ENCODE measurements at places on chromosomes 2 and 18.

- no peak for DNase-seq
These were observed 243.5 kb downstream of the STK39 start for GRCh38 chr2:168003876-168004275.

GRCh38 chr18:9855681-9856080 is 30.1 kb upstream of the TXNDC2 start:
- DNase-seq: no peak

DNA sequence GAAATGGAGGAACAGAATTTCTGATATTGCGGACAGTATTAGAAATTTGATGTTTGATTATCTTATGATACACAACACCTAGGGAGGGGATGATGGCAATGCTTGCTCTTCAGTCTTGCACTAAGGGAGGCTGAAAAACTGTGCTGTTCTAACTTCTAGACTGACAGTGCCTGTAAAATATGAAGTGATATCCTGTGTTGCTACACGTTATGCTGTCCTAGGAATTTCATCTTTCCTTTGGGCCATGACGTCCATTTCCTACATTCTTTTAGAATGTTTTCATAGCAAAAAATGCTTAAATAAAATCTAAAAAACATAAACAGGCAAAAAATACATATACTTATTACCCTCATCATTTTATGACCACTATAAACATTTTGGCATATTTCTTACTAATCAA is 55.3 kb downstream of the OSBPL1A start:
- DNase-seq: no peak

- no peak for DNase-seq
These were observed 62.6 kb downstream of the CIB4 start for GRCh38 chr2:26578581-26578980.

DNA sequence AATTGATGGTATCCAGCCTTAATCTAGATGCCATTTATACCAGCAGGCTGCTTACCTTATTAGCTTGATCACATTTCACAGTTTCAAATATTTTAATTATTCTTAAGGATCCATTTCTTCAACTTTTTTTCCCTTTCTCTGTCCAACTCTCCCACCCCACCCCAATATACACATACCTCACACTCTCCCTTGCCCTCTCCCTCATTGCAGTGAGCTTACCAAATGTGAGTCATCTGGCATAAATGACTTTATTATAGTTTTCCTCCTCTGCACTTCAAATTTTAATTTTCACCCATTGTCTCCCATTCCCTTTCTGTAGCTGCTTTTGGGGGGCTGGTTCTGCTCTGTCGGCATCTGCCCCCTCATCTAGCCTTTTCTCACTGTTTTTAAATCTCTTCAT is 12.9 kb downstream of the HTR2B start:
- DNase-seq: no peak

DNA sequence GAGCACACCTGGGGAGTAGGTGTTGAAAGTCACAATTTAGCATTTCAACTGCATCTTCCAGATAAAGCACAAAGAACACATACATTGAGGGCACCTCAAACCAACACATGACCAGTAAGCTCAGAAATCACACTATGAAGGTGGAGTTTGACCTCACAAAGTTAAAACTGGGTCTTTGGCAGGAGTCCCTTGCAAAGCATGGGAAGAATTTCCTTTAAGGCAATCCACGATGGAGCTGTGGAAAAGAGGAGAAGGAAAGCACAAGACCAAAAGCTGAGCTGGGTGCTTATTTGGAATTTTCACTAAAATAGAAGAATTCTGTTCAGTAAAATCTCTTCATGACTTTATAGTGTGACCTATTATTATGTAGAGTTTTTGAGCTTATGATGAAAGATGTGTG is 212.9 kb upstream of the APCDD1 start:
- no peak for DNase-seq

GRCh38 chr2:63614983-63615945 is 26.5 kb downstream of the MDH1 start:
- no peak for DNase-seq

- no peak for DNase-seq
These were observed 38.7 kb downstream of the PLEKHB2 start for GRCh38 chr2:131143803-131144202.

- DNase-seq: no peak
These were observed 38.5 kb upstream of the ZNF396 start for GRCh38 chr18:35415511-35416073.

GRCh38 chr18:58323866-58324762 is 280.1 kb downstream of the NEDD4L start:
- DNase-seq: peak; percentile 60

DNA sequence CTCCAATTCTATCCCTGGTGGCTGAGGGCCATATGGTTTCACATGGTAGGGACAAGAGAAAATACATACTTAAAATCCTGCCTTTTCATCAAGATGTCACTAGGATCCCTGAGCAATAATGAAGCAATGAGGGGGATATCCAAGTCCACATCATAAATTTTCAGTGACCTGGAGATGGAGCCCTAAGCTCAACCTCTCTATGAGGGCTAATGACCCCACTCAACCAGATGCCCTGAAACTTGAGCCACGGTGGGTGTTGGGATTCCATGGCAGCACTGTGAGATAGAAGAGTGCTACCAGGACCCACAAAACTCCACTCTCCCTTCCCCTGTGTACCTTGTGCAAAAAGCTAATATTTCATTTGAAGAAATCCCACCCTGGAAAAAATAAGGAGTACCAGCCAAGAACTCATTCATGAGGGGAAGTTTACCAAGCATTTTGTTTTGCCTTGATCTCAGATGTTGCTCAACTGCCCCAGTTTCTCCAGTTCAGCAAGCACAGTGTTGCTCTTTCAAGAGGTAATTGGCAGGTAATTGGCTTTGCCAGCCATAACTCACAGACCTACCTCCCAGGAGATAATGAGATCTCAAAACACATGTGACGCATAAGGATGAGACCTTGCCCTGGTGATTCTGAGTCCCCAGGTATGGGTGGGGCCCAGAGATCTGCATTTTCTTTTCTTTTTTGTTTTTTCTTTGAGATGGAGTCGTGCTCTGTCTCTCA is 51.0 kb upstream of the TTC39C start:
- no peak for DNase-seq

GRCh38 chr2:127397568-127398238 is 9.9 kb upstream of the MAP3K2 start:
- no peak for DNase-seq

- DNase-seq: no peak
These were observed 535.2 kb downstream of the METTL4 start for GRCh38 chr18:2036086-2036485.

GRCh38 chr18:21735452-21736015 is 5.1 kb upstream of the MIB1 start:
- DNase-seq: no peak

DNA sequence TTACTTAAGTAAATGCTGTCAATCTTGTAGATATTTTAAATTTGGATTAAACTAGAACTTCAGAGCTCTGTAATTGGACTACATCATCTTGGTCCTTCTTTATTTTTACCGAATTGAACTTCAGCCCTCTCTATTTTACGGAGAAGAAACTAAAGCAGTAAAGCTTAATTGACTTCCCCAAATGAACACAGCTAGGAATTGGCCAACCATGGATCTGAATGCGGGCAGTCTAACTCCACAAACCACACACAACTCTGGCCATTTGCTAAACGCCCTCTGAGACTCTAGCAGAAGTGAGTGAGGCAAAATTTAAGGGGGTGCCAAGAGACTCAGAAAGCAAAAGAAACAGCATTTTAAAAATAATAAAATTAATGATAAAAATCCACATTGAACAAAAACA is 86.3 kb upstream of the KCTD1 start:
- DNase-seq: no peak

- no peak for DNase-seq
These were observed 16.2 kb upstream of the BBS5 start for GRCh38 chr2:169462896-169463695.

- DNase-seq: no peak
These were observed 199.6 kb downstream of the PHLPP1 start for GRCh38 chr18:62914871-62915392.

- DNase-seq: no peak
These were observed 3.7 kb upstream of the CRIM1 start for GRCh38 chr2:36351736-36352349.

- DNase-seq: no peak
These were observed 47.8 kb upstream of the MAP4K3 start for GRCh38 chr2:39484620-39485495.

DNA sequence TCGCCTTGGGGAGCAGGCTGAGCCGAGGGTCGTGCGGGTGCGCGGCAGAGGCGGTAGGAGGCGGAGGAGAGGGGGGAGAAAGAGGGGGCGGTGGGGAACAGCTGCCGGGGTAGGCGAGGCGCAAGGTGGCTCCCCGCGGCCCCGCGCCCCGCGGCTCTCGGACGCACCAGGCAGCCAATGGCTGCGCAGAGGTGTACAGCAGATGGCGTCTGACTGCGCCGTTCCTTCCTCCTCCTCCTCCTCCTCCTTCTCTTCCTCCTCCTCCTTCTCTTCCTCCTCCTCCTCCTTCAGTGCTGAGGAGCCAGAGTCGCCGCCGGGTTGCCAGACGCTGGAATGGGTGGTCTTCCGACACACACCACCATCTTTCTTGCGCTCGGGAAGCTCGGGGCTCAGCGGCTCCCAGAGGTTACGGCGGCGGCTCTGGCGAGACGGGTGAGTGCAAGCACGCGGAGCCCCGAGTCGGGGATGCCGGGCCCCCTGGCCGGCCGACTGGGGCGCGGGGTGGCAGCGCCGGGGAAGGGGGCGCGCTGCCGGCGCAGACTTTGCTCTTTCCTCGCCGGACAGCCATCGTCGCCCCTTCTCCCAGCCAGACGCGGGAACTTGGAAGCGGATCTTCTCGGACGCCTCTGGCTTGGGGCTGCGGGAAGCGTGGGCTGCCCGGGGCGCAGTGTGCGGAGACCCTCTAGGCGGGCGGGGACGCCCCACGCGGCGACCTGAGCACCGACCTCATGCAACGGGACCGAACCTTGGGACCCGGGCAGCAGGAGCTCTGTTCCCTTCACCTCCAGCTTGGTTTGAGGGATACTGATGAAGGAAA is at the start of gene THSD7B:
Gene THSD7B, plus strand, starts transcription at position 290 of the 817 bp plus-strand sequence. CDS start 116,634 bp downstream, outside the sequence.
- peak; percentile 30 for DNase-seq

- no peak for DNase-seq
These were observed 88.9 kb upstream of the BCL2L11 start for GRCh38 chr2:111031546-111032478.

DNA sequence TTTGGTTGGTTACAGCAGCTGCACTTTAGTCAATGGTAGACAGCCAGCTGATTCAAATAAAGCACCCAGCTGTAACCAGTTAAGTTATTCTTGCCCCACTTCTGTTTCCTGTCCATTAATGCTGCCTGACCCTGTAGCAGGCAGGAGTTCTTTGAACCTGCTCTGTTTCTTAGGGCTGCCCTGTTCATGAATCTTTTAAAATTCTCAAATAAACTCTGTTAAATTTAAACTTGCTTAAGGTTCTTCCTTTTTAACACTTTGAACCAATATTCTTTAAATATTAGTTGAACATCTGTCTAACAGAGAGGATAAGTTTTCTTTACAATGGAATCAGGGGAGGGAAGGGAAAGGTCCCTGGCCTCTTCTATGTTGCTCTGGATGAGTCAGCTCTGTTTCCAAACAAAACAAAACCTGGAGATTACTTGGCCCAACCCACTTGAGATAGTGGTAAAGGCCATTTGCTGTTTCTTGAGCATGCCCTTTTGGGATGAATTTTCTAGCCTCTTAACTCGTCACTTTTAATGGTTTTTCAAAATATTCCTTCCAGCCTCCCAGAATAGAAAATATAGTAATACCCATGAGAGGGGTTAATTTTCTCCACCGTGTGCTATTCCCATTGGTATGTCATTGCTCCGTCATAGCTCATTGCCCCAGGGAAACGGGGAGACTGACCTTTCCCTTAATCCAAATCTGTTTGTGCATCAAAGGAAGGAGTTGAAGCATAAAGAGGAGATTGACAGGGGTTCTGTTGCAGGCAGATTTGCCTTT is 112.1 kb upstream of the FHL2 start:
- no peak for DNase-seq

DNA sequence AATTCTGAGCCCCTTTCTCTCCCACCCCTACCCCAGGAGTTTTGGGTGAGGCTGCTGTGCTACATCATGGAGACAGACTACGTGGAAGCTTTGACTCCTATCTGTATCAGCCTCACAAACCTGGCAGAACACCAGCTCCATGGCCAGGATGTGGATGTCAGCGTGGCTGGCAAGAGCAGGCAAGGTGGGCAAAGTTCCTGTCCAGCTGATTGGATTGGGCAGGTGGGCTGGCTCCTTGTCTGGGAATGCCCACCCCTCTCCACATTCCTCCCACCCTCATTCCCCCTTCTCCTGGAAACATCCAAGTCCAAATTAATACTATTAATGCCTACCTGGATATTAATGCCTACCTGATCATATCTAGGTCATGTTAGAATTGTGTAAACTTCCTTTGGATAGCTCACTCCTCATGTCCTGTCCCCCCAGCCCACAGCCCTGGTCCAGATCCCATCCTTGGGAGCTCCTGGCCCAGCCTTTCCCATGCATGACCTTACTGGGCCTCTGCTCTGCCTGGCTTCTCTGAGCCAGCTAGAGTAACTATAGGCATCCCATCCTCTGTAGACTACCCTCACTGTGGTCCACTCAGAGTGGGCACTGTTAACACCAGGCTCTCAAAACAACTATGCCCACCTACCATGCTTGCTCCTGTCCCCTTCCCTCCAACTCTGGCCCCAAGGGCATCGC is 24.1 kb downstream of the MROH2A start:
- DNase-seq: no peak

DNA sequence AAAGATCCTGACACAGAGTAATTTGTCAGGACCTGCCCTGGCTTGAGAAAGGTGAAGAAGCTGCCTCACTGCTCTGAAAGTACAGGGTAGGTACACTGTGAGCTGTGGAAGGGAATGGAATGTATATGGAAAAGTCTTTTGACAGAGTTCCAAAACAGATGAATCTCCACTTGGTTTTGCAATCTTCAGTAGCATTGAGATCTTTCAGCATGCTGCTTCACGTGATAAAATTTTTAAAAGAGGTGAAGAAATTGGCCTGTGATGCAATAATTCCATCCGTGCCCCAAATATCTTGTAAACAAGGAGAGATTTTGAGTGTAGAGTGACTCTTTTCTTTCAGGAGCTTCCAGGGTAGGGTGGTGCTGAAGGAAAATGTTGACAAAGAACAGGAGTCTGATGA is 123.1 kb downstream of the OSR1 start:
- no peak for DNase-seq

DNA sequence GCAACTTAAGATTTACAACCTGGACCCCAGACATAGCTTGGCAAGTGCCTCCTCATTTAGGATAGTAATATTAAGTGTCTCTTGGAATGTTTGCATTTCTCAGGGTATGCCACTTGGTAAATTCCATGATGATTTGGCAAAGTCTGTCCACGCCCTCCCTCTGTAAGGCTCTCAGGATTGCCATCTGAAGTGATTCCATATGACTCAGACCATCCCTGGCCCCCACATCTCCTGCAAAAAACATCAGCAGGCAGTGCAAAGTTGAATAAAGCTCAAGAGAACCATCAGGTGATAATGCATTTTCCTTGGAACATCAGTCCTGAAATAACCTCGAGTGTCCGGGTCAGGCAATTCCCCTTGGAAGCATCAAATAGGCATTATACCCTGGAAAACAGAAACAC is 27.1 kb upstream of the PIEZO2 start:
- DNase-seq: peak; percentile 74

- DNase-seq: no peak
These were observed 49.5 kb upstream of the KIDINS220 start for GRCh38 chr2:8886876-8887275.

Data from right hindlimb (tissue), 1 donor.